ENCODE measurements at places on chromosomes 1 and 21.
A peak's percentile ranks its signal among the peaks of the same experiment; 100 is the strongest.

GRCh38 chr1:30033256-30034104, 689.9 kb downstream of the MATN1 start:
- DNase-seq, result no peak

GRCh38 chr1:77757603-77758002, 2.0 kb downstream of the USP33 start:
- DNase-seq, result no peak

DNA sequence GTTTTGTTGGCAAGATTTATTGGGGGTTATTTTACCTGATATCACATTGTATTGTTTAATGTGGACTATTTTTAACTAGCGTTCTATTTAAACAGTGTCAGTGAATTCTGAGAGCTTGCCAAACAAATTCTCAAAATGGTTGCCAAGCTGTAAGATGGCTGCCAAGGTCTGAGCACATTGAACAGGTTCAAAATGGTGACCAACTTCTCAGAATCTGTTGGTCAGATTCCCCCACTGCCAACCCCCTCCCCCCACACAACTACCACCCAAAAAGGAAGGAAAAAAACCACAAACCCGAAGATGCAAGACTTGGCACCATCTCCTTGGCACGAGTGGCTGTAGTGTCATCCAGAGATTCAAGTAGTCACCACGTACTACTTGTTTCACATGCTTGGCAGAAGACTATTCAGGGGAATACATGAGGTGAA, 159.1 kb downstream of the NFIA start:
- DNase-seq, result peak; percentile 20

DNA sequence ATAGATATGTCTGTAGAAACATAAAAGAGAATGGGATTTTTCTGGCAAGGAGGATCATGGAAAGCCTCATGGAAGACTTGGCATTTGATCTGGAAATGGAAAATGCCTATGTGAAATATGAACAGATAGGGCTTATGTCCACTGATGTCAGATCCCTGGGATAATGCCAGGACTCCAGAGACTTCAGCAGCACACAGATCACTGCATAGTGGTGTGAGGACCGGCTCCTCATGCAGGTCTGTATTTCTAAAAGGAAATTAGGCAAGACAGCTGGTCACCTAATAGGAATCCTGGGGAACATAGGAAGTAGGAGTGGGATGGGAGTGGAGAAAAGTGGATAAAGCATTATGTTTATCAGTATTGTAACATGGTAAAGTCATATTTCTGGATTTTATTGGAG, 56.8 kb upstream of the IPO9 start:
- no peak for DNase-seq

GRCh38 chr1:113433184-113433583, 42.9 kb downstream of the MAGI3 start:
- no peak for DNase-seq

GRCh38 chr1:161970036-161970435, 53.6 kb downstream of the OLFML2B start:
- DNase-seq, result no peak

Data from hepatocyte (in vitro differentiated cells).